ENCODE measurements at places on chromosomes 5 and 9.

DNA sequence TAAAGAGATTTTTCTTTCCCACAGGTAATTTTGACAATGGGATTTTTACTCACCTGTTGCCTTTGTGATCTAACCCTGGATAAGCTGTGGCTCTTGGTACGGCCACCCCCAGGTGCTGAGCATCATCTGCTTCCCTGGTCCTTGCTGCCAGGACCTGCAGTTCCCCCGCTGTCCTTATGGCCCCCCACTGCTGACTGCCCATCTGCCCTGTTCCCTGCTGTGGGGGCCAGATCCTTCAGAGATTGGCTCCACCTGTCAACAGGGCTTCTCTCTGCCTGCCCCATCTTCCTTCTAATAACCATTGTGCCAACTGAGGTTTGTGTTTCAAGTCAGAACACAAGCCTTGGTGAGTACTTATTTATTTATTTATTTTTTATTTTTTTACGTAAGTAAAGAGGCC lies 183.3 kb downstream of the MAPKAP1 start:
- no peak for DNase-seq

GRCh38 chr5:2382776-2383697 lies 368.4 kb downstream of the IRX2 start:
- no peak for DNase-seq

DNA sequence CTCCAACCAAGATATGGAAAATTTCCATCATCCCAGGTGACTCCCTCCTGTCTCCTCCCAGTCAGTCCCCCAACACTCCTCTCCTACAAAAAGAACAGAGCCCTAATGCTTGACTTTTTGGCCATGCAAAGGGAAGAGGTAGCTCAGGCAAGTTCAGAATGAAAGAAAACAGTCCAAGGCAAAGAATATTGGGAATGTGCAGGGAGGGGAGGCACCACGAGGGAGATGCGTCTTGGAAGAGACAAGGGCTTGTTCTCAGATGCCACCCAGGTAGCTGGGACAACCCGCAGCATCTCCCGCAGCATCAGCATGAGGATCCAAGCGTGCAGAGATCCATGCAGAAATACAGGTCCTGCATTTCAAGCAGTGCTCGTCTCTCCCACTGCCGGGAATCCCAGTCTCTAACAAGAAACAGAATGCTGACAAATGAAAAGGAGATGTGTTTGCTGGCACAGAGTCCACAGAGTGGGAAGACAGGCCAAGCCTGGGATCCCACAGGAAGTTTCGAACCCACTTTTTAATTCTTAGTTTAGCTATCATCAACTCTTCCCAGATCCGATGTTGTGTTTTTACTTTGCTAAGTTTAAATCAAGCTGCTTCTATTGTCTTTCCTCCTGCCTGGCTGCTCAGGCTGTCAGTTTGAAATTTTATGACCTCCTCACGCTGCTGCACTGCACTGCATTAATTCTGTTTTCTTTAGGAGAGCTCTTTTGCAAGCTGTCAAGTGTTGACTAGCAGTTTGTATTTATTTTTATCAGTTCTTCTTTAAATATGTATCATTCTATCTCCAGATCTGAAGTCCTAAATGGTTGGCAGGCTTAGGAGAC lies 86.8 kb upstream of the OSMR start:
- DNase-seq: no peak

- DNase-seq: no peak
These were observed 1094.9 kb downstream of the MAT2B start for GRCh38 chr5:164600274-164600673.

GRCh38 chr5:44536650-44537260 lies 147.5 kb upstream of the FGF10 start:
- DNase-seq: peak; percentile 49

DNA sequence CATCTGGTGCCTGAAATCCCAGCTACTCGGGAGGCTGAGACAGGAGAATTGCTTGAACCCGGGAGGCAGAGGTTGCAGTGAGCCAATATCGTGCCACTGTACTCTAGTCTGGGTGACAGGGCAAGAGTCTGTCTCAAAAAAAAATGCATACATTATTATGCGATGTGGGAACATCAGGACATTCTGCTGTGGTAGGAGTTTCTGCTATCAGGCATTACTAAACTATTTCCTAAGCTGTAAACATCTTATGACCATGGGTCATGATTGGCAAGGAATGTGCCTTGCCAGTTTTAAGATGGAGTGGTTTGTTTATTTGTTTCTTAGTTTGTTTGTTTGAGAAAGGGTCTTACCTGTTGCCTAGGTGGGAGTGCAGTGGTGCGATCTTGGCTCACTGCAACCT lies 45.1 kb upstream of the FAM120A start:
- no peak for DNase-seq

DNA sequence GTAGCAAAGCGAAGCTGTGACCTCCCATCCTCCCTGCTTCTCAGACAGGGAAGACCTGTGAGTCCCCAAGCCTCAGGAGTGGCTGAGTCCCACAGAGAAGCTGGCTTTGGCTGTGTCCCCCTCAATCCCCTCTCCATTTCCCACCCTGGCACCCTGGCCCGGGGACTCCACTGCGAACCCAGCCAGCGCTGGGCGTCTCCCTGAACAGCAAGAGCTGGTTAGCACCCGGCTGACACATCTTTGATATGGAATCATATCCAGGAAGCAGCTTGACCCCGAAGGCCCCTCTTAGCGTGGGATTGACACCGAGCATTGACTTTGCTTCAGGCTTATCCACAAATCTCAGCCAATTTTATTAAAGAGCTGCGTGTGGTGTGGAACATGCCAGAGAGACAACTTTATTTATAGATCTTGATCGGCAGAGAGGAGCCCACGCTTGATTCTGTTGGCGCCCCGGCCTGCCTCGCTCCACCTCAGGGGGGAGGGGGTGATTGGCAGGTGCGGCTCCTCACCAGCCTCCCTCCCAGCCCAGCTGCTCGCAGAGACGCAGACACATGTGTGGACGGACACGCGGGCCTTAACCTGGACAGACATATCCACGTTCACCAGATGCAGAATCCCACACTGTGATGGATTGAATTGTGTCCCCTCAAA lies 120.7 kb upstream of the MVB12B start:
- no peak for DNase-seq

GRCh38 chr5:168269937-168270330 lies 21.5 kb upstream of the WWC1 start:
- no peak for DNase-seq

- no peak for DNase-seq
These were observed 128.0 kb downstream of the SLC1A3 start for GRCh38 chr5:36734422-36734821.

DNA sequence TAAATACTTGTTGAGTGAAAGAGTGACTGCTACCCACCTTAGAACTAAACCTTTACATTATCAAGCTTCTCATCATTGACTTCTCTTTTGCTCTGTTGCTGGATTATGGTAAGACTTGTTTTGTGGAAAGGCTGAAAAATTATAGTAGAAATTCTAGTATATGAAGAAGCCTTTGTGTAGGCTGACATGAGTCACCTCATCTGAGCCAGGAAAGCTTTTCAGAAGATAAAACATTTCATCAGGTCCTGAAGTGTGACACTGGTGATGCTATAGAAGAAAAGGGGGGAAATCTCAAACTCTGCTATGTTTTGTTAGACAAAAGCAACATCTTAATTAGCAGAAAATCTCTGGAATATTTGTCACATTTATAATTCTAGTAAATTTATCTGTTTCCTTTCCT lies 18.4 kb upstream of the SLC44A1 start:
- no peak for DNase-seq

DNA sequence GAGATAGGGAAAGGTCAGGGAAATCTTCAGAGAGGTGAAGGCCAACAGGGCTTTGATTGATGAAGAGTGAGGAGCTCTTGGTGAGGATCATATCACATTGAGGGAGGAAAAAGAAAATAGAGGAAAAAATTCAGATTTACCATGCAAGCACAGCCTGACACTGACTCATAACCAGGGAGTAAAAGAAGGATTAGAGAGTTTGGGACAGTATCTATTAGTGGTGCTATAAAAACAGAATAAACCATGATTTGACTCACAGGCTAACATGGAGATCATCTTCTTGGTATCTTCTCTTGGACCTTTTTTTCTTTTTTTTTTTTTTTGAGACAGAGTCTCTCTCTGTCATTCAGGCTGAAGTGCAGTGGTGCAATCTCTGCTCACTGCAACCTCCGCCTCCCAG lies 44.4 kb downstream of the MUSK start:
- DNase-seq: no peak

DNA sequence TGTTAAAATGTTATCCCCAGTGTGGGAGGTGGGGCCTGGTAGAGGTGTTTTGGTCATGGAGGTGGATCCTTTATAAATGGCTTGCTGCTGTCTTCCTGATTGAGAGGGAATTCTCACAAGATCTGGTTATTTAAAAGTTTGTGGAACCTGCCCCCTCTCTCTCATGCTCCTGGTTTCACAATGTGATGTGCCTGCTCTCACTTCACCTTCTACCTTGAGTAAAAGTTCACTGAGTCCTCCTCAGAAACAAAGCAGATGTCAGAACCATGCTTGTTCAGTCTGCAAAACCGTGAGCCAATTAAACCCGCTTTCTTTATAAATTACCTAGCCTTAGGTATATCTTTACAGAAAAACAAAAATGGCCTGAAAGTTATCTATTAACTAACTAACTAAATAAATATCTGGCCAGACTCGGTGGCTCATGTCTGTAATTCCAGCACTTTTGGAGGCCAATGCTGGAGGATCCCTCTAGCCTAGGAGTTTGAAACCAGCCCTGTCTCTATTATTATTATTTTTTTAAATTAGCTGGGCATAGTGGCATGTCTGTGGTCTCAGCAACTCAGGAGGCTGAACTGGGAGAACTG lies 1067.4 kb downstream of the CDH9 start:
- no peak for DNase-seq

DNA sequence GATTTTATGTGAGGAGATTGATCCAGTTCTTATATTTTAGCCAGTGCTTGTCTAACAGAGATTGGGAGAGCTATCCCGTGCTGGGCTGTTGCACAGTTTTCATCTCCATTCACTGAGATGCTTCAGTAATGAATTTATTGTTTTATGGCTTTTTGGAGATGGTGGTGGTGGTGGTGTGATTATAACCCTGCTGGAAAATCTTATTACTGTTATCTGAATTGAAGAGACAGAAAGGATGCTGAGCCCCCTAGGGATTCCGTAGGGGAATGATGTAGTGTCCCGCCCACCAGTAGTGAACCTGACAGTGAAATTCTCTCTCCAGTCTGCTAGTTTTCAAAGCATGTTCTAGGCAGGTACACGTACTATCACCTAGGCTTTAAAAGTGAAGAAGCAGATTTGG lies 1.9 kb downstream of the RAI14 start:
- no peak for DNase-seq

DNA sequence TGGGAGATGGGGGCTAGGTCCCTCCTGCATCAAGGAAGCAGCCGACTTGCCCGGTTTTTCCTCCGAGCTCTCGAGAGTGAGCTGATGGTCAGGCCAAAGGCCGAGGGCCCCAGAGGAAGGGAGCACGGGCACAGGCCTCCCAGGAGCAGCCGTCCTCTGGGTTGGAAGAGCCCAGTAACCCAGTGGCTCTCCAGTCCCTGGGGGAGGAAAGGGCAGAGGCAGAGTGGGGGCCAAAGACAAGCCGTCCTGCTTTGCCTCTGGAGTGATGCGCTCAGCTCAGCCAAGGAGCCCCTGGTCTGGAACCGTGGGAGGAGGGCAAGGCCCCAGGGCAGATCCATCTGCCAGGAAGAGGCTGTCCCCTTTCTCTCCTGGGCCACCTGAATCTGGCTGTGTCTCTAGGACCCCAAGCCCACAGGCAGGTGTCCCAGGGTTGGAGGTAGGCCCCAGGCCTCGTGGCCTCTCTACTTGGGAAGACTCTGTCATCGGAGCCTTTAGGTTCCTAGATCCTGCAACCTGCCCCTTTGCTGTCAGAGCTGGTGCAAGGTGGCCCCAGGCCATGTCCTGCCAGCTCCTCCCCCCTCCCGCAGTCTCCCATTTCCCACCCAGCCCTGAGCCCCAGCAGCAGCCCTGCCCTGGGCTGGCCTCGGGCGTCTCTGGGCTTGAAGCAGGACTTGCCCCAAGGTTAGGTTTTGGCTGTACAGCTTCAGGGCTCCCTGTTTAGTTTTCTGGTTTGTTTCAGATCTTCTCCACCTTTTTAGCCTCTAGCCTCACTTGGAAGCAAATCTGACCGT lies 224.1 kb downstream of the CACNA1B start:
- no peak for DNase-seq

GRCh38 chr9:17578911-17579793 lies at the start of gene SH3GL2:
Gene SH3GL2, plus strand, starts transcription at chr9:17579066.
- DNase-seq: peak; percentile 9

DNA sequence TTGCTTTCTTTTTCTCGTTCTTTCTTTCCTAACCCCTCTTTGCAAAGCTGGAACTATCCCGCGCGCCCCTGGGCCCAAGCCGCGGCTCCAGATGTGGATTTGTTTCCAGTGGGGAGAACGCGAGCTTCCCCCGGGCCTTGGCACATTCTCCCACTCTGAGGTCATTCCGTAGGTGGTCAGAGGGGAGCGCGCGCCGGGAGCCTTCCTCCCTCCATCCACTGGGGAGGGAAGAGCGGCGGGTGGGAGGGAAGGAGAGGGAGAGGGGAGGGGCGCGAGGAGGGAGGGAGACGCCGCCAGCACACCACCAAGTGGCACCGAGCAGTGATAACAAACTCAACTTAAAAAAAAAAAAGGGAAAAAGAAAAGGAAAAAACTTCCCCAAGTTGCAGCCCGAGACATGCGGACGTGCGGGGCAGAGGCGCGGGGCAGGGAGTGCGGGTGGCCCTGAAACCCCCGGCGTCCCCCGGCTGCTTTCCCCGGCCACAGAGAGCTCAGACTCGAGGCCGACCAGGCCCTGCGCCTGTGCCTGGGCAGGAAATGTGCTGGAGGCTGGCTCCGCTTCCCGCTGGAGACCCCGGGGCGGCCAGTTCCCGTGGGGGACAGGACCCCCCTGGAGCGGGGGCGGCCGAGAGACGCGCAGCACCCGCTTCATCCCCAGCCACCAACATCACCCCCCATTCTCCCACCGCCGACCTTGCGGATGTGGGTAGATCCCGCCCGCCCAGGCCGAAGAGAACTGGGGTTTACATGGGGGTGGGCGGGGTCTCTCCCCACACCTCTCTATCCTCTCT lies 3.1 kb downstream of the IER5L start:
- peak; percentile 81 for DNase-seq

- peak; percentile 46 for DNase-seq
These were observed 9.4 kb downstream of the OTULINL start for GRCh38 chr5:14590949-14591348.

GRCh38 chr9:124964604-124965003 lies 23.7 kb upstream of the GOLGA1 start:
- DNase-seq: no peak

GRCh38 chr9:4220346-4220745 lies 79.5 kb downstream of the GLIS3 start:
- DNase-seq: no peak

GRCh38 chr9:98821831-98822230 lies 14.4 kb downstream of the GALNT12 start:
- no peak for DNase-seq

GRCh38 chr5:126973193-126973592 lies 57.2 kb downstream of the MARCHF3 start:
- no peak for DNase-seq

- no peak for DNase-seq
These were observed 437.1 kb downstream of the PRR16 start for GRCh38 chr5:120901199-120901598.
